ENCODE measurements at places on chromosomes 11 and 22.

GRCh38 chr11:6127881-6128280, 20.4 kb downstream of the OR56B4 start:
- no peak for DNase-seq

- DNase-seq: no peak
Observed at GRCh38 chr22:38098410-38099249, 11.9 kb downstream of the BAIAP2L2 start.

DNA sequence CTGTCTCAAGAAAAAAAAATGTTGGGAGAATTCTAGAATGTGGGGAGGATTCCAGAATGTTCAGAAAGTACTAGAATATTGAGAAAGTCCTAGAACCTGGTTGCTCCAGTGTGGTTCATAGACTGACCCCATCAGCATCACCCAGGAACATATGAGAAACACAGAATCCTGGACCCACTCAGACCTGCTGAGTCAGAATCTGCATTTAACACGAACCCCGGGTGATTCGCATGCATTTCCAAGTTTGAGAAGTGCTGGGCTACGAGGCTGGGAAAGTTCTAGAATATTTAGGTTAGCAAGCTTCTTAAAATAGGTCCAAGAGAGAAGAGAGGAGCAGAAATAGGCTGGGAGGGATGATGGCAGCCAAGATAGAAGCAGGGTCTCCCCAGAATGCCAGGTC, 6.4 kb downstream of the C1QTNF6 start:
- DNase-seq: no peak

DNA sequence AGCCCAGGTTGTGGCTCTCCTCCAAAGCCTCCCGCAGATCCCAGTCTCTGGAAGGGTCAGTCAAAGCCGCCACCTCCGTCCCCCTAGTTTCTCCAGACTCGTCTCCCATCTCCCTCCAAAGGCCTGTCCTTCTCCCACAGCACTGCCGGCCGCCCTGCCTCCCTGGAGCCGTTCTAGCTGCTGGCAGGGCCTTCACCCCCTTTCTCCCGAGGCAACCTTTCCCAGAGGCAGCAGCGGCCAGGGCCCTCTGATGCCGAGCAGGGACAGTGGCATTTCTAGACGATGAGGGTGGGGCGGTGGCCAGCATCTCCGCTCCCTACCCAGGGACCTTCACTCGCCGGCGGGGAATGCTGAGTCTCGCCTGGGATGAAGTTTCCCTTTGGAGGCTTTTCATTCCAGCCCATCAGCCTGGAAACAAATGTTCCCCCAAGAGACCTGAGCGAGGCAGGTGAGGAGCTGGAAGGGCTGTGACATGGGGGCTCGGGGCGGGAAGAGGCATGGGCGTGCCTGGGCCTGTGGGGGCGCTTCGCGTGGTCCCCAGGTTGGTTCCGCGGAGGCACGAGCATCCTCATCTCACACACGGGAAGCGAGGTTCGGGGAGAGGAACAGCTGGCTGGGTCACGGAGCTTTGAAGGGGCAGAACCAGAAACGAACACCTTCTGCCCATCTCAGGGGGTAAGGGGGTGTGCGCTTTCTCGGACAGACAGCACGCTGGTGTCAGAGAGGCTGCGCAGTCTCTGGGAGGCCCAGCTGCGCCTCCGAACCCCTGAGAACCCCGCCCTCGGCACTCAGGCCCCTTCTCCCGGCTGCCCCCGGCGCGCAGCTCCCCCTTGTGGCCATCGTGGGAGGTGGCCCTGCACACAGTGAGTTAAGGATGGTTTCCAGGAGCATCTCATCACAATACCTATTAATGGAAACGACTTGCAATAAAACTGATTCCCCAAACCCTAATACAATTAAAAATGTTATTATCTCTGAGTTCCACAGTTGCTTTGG, 18.1 kb upstream of the KLHL35 start:
- DNase-seq: peak; percentile 75

- no peak for DNase-seq
Observed at GRCh38 chr11:96122601-96123074, 198.7 kb upstream of the MTMR2 start.

DNA sequence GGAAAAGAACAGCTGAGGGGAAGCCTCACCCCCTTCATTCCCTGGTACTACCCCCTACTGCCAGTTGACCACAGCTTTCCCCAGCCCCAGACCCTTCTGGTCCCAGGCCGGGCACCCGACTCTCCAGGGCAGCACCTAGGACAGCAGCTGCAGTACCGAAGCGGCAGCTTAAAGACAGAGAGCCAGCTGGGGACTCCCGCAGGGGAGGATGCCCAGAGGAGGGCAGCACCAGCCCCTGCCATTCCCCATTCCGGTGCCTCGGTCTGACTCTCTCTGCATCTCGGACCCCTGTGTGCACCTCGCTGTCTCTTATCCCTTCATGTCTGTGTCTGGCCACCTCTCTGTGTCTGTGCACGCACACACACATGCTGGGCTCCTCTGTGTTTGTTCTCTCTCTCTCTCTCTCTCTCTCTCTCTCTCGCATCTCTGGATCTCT, 9.4 kb downstream of the IGSF9B start:
- peak; percentile 74 for DNase-seq

- no peak for DNase-seq
Observed at GRCh38 chr22:36457688-36458450, 23.6 kb downstream of the TXN2 start.

DNA sequence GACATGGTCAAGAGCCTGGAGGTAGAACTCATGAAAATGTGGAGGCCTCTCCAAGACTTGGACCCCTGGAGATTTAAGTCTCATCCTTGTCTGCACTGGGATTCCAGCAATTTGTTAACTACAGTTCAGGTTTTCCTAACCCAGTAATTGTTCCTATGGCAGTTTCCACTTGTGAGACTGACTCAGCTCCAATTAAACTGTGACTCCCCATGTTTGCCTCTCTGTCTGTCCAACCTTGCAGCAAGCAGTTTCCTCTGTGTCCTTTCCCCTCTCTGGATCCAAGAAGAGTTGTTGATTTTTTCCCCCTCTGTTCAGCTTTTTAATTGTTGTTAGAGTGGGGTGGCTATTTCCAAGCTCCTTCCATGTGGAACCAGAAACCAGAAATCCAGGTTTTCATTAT, 16.2 kb upstream of the ARHGAP20 start:
- no peak for DNase-seq
